ENCODE measurements at places on chromosomes 12 and 14.

GRCh38 chr14:64463195-64463594 is 2.1 kb upstream of the AKAP5 start:
- no peak for DNase-seq

- no peak for DNase-seq
Measured at GRCh38 chr14:22540293-22540692, 48.7 kb downstream of the DAD1 start.

DNA sequence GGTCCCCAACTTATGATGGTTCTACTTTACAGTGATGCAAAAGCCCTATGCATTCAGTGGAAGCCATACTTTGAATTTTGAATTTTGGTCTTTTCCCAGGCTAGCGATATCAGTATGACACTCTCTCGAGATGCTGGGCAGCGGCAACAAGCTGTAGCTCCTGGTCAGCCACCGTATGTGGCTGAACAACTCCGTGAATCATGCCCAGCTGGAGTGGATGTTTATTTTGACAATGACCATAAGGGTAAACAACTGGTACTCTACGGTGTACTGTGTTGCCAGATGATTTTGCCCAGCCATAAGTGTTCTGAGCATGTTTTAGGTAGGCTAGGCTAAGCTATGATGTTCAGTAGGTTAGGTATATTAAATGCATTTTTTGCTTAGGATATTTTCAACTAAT is 8.2 kb upstream of the ZNF410 start:
- DNase-seq, result no peak

DNA sequence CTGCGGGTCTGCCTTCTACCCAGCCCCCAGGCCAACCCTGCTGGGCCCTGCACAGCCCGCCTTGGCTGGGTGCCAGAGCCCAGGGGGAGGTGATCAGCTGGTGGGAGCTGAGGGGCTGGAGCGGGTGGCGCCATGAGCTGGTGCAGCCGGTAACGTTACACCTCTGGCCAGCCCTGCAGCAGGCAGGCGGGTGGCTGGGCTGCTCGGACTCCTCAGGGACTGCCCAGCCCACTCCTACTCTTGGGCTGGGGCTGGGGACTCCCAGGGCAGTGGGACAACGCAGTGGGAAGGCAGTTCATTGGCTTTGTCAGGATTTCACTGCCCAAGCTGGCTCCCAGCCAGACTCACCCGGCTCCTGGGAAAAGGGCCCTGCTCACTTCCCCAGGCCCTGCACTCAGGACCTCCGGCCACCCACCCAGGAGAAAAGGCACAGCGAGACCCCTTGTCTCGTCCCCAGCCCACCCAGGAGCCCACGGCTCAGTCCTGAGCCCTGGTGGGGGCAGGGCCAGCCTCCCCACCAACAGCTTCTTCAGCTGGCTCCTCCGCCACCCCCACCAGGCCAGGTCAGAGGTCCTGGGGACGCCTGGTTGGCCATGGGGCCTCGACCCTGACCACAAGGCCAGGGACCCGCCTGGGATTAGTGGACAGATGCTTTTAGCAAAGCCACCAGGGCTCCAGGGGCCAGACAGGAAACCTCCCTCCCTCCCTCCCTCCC is 1.0 kb downstream of the PGF start:
- no peak for DNase-seq

GRCh38 chr12:45184147-45184963 is 31.5 kb upstream of the ANO6 start:
- DNase-seq, result no peak

DNA sequence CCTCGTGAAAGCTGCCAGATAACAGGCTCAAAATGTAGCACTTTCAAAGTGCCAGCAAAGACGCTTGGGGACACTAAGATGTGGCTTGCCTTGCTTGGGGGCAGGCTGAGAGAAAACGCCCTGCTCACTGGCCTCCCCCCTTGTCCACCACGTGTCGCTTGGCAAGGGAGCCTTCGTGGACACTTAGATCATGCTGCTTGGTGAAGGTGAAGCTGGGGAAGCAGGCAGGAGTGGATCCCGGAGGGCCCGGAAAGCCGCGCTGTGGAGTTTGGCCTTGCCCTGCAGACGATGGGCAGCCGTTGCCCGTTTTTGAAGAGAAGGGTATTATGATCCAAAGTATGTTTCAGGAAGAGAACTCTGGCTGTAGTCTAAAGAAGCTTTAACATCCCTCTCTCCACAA is 53.4 kb upstream of the BDKRB2 start:
- no peak for DNase-seq

GRCh38 chr12:17759982-17760381 is 330.0 kb downstream of the RERGL start:
- no peak for DNase-seq

GRCh38 chr14:99026471-99026870 is 245.5 kb downstream of the BCL11B start:
- no peak for DNase-seq

- no peak for DNase-seq
Measured at GRCh38 chr14:99015833-99016232, 256.2 kb downstream of the BCL11B start.

DNA sequence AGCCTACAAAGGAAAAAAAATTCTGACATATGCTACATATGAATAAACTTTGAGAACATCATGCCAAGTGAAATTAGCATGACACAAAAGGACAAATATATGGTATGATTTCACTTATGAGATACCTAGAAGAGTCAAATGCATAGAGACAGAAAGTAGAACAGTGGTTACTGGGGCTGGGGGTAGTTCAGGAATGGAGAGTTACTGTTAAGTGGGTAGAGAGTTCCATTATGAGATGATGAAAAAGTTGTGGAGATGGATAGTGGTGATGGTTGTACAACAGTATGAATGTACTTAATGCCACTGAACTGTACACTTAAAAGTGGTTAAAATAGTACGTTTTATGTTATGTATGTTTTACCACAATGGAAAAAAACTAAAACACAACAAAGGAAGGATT is 92.3 kb downstream of the SCAF11 start:
- DNase-seq, result no peak

- DNase-seq, result no peak
Measured at GRCh38 chr14:94775871-94776210, 5.9 kb upstream of the GSC start.

- DNase-seq, result no peak
Measured at GRCh38 chr14:97930166-97930565, 1133.0 kb downstream of the VRK1 start.

DNA sequence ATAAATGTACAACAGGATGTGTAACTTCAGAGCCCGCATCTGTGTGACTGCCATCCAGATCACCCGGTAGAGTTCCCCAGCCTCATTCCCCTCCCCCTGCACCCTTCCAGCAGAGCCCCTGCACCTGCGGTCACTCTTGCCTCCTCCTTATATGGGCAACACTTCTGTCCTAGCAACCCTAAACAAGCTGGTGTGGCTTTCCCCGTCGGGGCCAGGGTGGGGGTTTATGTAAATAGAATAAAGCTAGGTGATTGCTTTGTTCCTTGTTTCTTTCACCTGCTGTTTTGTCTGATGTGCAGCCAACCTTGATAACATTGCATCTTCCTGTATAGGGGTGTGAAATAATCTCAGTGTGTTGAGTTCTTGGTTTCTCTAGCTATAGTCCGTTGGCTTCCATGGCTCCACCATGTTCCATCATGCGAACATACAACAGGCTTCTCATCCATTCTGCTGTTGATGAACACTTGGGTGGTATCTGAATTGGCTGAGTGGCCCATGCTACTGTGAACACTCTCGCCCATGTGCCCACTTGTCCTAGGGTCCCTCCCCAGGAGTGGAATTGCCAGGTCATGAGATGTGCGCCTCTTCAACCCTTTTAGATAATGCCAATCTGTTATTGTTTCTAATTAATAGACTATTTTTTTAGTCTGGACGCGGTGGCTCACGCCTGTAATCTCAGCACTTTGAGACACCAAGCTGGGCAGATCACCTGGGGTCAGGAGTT is 102.2 kb downstream of the KIF26A start:
- no peak for DNase-seq

DNA sequence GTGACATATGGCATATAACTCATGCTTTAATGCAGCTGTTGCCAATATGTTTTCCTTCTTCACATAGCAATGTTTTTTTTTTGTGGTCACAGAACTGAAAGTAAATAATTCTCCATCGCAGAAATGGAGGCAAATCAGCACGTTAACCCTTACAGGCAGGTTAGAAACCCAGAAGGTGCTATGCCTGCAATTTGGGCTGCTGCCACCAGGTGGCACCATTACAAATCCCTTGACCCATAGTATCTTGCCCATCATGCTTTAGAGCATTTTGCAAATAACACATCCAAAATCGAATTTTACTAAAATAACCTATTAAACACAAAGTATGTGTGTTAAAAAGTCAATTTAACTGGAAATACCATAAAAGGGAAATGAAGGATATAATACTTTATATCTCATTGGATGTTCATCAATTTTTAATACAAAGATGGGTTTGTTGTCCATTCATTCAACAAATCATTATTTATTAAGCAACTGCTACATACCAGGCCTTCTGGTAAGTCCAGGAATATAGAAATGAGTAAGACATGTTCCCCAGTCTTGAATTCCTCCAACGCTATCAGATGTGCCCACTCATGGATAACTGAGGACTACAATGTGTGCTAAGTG is 340.1 kb downstream of the GLT1D1 start:
- no peak for DNase-seq

DNA sequence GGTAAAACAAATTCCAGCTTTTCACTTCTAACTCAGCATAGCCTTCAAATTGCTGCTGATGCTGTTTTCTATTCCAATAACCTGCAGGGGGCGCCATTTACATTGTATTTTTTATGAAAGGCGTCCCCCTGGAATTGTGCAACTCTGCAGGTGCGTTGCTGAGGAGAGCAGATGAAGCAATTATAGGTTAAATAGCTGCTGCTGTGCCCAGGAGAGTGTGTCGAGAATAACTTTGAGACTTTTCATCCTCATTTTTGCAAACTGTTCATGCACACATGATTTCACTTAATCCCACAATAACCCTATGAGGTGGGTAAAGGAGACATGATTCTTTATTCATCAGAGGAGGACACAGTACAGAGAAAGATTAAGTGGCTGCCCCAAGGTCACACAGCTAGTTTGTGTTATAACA is 75.7 kb downstream of the MYRFL start:
- DNase-seq, result peak; percentile 61

GRCh38 chr12:108921946-108922345 is 42.1 kb downstream of the DAO start:
- no peak for DNase-seq

- DNase-seq, result no peak
Measured at GRCh38 chr12:105921872-105922669, 216.7 kb downstream of the NUAK1 start.

GRCh38 chr12:5817246-5817645 is 127.8 kb downstream of the ANO2 start:
- DNase-seq, result no peak

DNA sequence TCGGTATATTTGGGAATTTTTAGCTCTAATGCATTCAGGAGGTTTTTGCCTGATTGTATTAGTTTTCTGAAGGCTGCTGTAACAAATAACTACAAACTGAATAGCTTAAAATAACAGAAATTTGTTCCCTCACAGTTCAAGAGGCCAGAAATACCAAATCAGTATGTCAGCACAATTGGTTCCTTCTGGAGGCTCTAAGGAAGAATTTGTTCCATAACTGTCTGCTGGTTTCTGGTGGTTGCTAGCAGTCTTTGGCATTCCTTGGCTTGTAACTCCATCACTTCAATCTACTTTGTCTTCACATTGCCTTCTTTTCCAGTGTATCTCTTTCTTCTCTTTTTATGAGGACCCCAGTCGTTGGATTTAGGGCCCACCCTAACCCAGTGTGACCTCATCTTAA is 21.3 kb downstream of the TMTC3 start:
- no peak for DNase-seq

DNA sequence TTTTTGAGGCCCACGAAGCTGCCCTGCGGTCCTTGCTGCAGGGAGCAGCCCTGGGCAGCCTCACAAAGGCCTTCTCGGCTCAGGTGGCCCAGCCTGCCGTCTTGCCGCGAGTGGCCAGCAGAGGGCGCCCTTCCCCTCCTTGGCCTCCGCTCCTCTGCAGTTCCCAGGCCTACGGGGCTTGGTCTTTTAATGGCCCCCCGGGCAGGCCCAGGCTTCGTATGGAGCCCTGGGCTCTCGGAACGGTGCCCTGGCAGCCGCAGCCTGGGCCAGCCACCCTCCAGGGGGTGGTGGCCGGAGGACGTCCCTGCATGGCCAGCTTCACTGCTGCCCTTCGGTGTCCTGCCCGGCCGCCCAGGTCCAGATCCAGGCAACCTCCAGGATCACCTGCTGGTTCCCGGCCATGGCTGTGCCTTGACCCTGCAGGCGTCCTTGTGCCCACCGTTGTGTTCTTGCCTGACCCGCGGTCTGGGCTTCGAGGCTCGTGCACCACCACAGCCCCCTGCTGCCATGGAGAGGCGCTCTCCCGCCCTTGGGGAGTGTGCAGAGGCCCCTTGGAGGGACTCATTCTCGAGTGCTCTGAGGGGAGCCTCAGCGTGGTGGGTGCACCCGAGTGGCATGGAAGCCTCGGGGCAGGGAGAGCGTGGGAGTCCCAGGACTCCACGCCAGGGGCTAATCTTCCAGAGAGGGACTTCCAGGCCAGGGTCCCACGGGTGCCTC is 9.4 kb downstream of the ASPG start:
- peak; percentile 46 for DNase-seq

DNA sequence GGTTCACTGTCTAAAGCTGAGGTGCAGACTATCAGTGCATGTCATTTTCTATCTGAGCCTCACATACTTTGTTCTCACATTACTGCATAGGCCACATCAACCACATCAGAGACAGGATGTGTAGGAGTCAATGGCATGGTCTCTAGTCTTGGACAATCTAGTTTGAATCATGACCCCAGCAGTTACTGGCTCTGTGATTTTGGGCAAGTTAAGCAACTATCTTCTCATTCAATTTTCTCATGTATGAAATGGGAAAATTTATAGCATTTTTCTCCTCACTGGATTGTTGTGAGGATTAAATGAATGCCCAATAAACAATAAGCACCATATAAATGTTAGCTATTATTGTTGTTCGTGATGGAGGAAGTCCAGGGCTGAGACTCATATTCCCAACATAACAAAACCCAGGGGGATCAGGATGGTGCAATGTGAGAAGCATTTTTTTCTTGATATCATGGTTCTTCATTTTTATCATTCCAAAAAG is 432.6 kb downstream of the LRIG3 start:
- no peak for DNase-seq

GRCh38 chr12:4112290-4112689 is 161.3 kb upstream of the CCND2 start:
- no peak for DNase-seq

- no peak for DNase-seq
Measured at GRCh38 chr12:80862531-80862930, 75.2 kb downstream of the LIN7A start.

GRCh38 chr14:104800015-104800770 is 708 bp upstream of the ZBTB42 start:
- peak; percentile 82 for DNase-seq

- DNase-seq, result no peak
Measured at GRCh38 chr14:53715193-53715721, 241.4 kb downstream of the BMP4 start.
